ENCODE measurements at places on chromosomes 5 and 9. TPM values are rescaled to one million over a fixed set of nuclear protein-coding genes. Genes with fewer than 3 reads are reported as not detected.

The GNAQ gene
- 52.1 TPM for total RNA-seq

The PDE8B gene
- total RNA-seq = under 0.01 TPM

The RETREG1 gene
- 29.4 TPM for total RNA-seq

The NREP gene
- 104 TPM for total RNA-seq

The FOXD4L5 gene
- 0.16 TPM for total RNA-seq

The ROR2 gene
- total RNA-seq = 26.4 TPM

The ADAMTS19 gene
- total RNA-seq = under 0.01 TPM

The NR4A3 gene
- 0.24 TPM for total RNA-seq

The PTGER4 gene
- 29.9 TPM for total RNA-seq

The GABRA6 gene
- not detected for total RNA-seq

The IL17B gene
- not detected for total RNA-seq

The ADAMTS12 gene
- 12.9 TPM for total RNA-seq

The OR13C2 gene
- total RNA-seq = not detected
